Stimulated activated effector memory CD8-positive, alpha-beta T cell treated with anti-CD3 and anti-CD28 coated beads, Interleukin-12 subunit alpha, Interleukin-12 subunit beta, amount 100 ng/mL, for 72 hours (primary cell): ENCODE measurements at places on chromosomes 2 and 18.
A peak's percentile ranks its signal among the peaks of the same experiment; 100 is the strongest.

GRCh38 chr2:45332094-45332493 is 279.0 kb downstream of the SRBD1 start:
- DNase-seq: no peak

GRCh38 chr2:56053679-56054078 is 130.1 kb upstream of the EFEMP1 start:
- no peak for DNase-seq

- peak; percentile 72 for DNase-seq
Observed at GRCh38 chr2:138502255-138503086, 901 bp downstream of the SPOPL start.

- DNase-seq: no peak
Observed at GRCh38 chr18:77144451-77145118, 12.0 kb upstream of the MBP start.

GRCh38 chr2:67515056-67515455 is 117.9 kb downstream of the ETAA1 start:
- no peak for DNase-seq

DNA sequence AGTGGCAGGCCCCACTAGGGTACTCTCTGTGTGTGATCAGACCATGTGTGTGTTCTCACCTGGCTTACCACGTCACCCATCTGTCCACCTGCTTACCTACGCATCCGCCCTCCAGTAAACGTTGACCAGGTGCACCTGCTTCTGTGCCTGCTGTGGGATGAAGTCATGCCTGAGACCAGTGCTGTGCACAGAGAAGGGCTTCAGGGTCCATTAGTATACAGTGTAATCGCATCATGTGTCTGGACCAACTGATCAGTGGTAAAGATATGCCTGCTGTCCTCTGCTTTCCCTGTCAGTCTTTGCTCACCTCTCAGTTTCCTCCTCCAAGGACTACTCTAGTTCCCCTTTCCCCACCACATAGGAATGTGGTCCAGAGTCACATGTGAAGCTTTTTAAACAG is 109.3 kb downstream of the FHOD3 start:
- no peak for DNase-seq

GRCh38 chr2:182078988-182079602 is 93.4 kb downstream of the PPP1R1C start:
- no peak for DNase-seq

GRCh38 chr2:181805228-181806038 is 86.1 kb upstream of the ITPRID2 start:
- DNase-seq: no peak

DNA sequence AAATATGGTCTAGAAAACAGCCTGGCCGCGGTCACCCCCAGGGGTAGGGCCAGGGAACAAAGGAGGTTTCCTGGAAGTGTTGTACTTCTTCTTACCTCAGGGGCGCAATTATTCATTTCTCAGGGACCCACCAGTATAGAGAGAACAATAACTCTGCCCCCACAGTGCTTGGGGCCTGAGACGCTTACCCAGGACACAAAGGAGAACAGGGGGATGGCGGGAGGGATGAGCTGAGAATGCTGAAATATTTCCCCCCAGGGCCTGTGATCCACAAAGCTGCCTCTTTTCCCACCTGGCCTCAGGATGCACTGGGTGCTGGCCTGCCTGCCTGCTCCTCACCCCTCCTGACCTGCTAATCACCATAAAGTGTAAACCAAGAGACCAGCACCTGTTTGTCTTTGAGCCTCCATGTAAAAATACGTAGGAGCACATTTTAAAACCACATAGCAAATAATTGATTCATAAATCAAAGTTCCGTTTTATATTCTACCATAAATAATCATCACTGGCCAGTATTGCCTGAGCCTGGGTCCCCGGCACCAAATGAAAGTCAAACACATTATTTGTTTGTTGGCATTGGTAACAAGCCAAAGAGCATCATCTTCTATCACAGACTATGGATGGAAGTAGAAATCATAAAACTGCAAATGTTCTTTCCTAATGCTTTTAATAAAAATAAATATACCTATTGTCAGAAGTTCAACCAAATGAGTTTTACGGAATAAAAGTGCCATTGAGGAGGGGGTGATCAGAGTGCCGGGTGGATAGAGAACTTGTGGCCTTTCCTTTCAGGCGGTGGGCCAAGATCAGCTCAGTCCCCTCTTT is 67.3 kb upstream of the RMDN2 start:
- DNase-seq: no peak

GRCh38 chr2:203873461-203873860 is 5.9 kb downstream of the CTLA4 start:
- DNase-seq: no peak

DNA sequence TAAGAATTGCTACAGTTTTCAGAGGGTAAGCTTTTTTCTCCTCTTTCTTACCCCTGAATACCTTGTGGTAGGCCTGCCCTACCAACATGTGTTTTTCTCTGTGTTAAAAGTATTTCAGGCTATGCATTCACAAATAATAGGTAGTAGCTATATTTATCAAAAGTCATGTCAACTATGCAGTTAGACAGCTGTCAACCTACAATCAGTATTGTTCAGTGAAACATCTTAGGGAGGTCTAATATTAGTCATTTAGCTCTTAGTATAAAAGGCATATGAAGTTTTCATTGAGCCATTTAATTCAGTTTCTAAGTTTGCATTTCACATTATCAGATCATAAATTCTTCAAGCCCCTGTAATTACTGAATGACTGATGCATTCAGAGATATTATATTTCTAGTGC is 36.7 kb downstream of the XIRP2 start:
- no peak for DNase-seq

GRCh38 chr2:149329489-149330126 is 779 bp upstream of the LYPD6 start:
- DNase-seq: no peak

DNA sequence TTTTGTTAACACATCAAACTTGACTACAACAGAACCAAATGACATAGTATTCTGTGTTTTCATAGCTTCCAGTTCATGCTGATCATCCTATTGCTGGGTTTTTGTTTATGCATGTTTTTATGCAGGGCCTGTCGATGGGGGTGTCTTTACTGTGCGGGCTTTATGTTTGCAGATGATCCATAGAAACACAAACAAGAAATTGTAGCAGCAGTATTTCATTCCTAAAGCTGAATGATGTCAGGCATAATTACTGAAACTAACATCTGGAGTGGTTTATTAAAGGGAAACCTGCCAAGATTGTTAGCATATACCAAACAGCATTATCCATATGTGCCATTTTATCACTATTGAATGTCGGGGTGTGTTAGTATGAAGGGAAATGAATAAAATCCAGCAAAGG is 129.7 kb downstream of the PTPRM start:
- DNase-seq: no peak

DNA sequence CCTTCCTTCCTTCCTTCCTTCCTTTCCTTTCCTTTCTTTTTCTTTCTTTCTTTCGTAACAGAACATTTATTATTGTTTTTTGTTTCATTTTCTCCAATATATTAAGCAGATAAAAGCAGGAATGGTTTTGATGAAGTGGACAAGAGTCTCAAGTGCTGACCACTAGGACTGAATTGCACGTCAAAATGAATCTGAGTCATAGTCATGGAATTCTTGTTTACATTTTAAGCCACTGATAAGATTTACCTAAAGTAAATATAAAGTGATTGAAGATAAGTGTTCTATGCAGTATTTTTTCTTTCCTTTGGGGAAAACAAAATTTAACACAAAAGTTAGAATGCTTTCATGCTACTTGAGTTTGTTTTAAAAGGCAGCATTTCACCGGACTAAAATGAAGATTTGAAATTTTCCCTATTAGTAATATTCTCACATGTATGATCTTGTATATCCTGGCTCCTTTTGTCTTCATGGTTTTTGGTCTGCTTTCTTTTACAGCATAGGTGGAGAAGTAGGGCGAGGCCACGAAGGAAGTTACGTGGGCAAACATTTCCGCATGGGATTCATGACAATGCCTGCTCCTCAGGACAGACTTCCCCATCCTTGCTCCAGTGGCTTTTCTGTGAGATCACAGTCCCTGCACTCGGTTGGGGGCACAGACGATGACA is 113.5 kb downstream of the NYAP2 start:
- DNase-seq: no peak

- no peak for DNase-seq
Observed at GRCh38 chr18:59520562-59521355, 161.7 kb upstream of the LMAN1 start.

- no peak for DNase-seq
Observed at GRCh38 chr2:28407131-28407975, 14.7 kb downstream of the FOSL2 start.

DNA sequence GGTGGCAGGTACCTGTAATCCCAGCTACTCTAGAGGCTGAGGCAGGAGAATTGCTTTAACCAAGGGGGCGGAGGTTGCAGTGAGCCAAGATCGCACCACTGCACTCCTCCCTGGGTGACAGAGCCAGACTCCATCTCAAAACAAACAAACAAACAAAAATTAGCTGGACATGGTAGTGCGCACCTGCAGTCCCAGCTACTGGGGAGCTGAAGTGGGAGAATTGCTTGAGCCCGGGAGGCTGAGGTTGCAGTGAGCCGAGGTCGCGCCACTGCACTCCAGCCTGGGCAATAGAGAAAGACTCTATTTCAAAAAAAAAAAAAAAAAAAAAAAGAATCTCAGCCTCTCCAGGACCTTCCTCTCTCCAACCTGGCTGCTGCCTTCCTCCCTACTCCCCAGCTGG is 20.1 kb downstream of the SRSF7 start:
- no peak for DNase-seq

DNA sequence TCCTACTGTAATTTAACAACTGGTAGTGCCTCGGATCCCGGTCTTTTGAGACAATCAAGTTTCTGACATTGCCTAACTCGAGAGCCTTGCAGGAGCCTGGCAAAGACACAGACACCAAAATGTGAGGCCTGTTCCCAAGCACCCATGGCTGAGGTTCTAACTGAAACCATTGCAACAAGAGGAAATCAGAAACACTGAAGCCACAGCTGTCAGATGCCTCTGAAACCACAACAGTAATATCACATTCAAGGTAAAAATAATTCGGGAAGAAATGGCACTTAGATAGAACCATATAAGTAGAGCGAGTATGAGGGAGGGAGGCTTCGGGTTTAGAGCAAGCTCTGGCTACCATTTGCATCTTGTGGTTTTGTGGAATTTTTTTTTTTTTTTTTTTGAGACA is 285.9 kb downstream of the FBXO15 start:
- DNase-seq: no peak

GRCh38 chr2:2484301-2484700 is 153.2 kb upstream of the MYT1L start:
- no peak for DNase-seq

DNA sequence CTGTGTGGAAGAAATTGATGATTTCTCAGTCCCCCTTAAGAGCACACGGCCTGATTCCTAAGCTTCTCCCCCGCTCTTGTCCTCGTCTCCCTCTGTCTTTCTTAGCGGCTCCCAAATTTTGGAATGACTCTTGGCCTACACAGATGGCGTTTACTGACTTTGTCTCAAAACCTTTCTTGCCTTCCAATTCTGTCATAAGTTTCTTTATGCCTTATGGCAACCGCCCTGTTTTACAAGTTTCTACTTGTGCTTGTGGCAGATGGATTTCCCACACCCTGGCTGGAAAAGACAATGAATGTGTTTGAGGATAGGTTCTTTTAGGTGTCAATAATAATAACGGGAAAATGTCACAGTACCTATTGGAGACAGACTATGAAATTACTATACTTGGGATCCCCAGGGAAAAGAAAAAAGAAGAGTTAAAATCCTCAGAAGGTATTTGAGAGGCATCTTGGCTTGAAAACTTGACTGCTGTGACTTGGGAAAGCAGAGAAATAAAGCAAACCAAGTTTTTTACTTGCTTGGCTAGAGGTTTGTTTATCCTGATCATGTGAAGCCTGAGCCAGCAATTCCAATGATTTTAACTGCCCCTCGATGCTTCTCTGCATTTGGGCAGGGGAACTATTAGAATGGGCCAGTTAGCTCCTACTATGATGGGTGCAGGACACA is 276.4 kb downstream of the HRH4 start:
- DNase-seq: no peak

- DNase-seq: no peak
Observed at GRCh38 chr18:22728481-22729105, 204.5 kb upstream of the RBBP8 start.

- no peak for DNase-seq
Observed at GRCh38 chr18:24695168-24695567, 234.7 kb downstream of the HRH4 start.

GRCh38 chr2:101364878-101365277 is 22.4 kb downstream of the CREG2 start:
- no peak for DNase-seq

- no peak for DNase-seq
Observed at GRCh38 chr2:232420073-232420454, 13.4 kb downstream of the ALPG start.

- DNase-seq: peak; percentile 10
Observed at GRCh38 chr2:105184420-105184819, 57.1 kb upstream of the GPR45 start.

DNA sequence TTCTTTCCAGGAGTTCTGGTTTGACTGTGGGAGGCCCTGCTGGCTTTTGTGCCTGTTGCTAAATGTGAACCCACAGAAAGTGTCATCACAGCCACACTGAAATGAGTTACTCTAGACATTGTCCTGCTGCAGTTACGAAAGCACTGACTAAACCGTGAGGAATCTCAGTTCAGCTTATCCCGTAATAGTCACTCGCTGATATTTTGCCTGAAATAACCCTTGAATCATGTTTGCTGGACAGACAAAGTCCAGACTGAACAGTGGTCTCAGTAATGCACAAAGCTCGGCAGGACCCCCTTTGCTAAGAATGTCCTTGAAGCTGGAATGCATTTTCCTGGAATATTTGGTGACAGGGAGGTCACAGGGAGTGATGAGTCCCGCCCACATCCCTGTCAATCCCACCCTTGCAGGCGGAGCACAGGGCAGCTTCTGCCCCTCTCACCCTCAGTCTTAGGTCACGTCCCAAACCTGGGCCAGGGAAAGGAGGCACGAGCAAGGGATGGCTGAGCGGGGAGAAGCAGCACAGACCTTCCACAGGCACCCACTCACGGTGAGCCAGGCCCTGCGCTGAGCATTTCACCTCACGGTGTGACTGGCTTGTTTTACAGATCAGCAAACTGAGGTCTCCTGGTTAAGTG is 53.4 kb downstream of the ADI1 start:
- no peak for DNase-seq

DNA sequence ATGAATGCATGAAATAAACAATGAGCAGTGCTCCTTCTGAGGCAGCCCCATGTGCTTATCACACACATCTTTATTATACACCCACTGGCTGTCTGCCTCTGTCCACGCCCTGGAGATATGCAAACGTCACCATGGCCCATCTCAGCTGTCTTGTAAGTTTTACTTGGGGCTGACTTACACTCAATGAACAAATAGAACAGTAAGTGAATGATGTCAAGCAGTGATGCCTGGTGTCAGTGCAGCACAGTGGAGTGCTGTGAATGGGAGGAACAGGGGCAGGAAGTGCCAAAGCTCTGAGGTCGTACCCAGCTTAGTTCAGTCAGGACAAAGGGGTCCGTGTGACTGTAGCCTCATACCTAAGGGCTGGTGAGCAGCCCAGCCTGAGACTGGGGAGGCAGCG is 659.5 kb upstream of the HS6ST1 start:
- no peak for DNase-seq
